IPS DF 19.7 (cell line): ENCODE measurements at places on chromosomes 11 and 22.

DNA sequence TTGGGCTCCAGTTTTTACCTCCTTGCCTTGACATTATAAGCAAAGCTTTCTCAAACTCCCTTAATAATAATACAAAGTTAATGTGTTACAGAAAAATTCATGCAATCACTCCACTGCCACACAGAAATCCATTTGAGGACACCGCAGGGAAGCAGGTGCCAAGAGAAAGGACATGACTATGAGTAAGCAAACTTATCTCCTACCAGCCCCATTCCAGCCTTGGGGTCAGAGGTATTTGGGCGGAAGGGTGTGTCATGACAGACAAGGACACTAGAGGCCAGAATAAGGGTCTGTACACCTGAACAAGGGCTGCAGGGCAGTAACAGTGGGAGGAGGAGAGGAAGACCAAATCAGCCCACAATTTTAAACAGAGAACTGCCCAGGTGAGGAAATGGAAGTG lies 5.9 kb downstream of the GNG3 start:
- DNase-seq: no peak

GRCh38 chr11:1875093-1875850 lies 16.4 kb downstream of the PRR33 start:
- DNase-seq: no peak

GRCh38 chr22:49930596-49931412 lies 12.4 kb downstream of the CRELD2 start:
- no peak for DNase-seq

GRCh38 chr11:128589998-128590397 lies 2.6 kb upstream of the ETS1 start:
- no peak for DNase-seq

GRCh38 chr11:57464539-57465181 lies 4.3 kb downstream of the RTN4RL2 start:
- no peak for DNase-seq

- DNase-seq: no peak
Observed at GRCh38 chr22:43482318-43482625, 70.5 kb downstream of the MPPED1 start.

GRCh38 chr22:41382098-41382578 lies 396 bp downstream of the TEF start:
- no peak for DNase-seq

- no peak for DNase-seq
Observed at GRCh38 chr11:103897160-103897936, 139.1 kb upstream of the DDI1 start.

GRCh38 chr11:122882857-122883645 lies 492 bp downstream of the JHY start:
- no peak for DNase-seq

- DNase-seq: no peak
Observed at GRCh38 chr11:1760351-1761109, 3.2 kb downstream of the CTSD start.

DNA sequence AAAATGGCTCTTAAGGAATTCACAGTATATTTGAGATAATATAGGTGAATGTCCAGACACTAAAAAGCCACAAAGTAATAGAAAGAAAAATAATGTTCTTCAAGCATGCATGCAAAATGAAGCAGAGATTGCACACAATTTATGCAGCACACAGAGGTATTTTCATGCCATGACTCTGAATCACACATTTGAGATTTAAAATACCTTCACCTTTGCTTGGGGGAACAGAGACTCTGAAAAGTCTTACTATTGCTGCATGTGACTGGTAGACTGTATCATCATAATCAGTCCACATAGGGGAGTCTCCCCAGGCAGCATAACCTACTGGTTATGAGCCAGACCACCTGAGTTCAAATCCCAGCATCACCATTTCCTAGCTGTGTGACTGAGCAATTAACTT lies 96.2 kb downstream of the RCN1 start:
- DNase-seq: no peak

GRCh38 chr11:12868315-12869073 lies 140.6 kb upstream of the RASSF10 start:
- DNase-seq: no peak

GRCh38 chr11:96206955-96207354 lies 136.0 kb downstream of the MAML2 start:
- DNase-seq: no peak

DNA sequence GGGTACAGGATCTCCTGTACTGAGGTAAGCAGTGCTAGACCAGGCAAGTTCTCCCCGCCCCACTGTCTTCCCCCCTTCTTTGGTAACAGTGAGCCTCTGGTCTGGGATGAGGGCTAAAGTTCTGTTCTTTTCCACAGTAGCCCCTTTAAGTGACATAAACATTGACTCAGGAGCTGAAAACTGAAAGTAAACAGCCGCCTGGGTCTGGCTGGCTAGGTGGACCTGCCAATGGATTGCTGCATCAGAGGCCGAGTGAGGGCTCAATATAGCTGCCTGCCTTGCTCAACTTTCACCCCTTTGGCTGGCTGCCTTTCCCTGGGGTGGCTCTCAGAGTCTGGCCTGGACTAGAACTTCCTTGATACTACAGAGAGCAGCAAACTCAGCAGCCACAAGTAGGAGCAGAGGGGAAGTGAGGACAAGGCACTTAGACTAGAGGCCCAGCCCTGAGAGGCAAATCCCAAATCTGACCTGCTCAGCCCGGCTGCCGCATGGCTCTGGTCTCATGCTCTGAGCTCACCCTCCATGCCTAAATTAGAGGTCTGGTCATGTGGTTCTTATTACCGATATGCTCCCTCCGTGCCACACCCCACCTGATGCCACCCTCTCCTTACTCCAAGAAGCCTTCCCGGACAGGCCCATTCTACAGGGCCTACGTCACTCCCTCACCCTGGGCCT lies 9.6 kb upstream of the UCP3 start:
- no peak for DNase-seq

- no peak for DNase-seq
Observed at GRCh38 chr11:57972013-57972367, 51.7 kb upstream of the OR9Q1 start.

DNA sequence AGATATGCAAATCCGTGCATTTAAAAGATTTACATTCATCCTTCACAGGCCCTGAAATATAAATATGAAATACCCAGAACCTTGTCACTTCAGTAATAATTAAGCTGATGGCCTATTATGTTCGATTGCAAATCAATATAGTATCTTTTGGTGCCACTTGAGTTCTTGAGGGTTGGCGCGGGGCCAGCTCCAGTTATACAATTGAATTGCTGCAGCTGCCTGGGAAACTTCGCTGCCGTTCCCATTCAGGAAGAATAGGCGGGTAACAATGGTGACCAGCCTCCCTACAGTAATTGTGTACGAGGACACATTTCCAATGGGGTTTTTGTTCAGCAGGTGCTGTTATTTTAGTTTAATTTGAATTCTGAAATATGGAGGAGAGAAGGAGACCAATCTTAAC lies 451.2 kb downstream of the INSC start:
- no peak for DNase-seq

- DNase-seq: no peak
Observed at GRCh38 chr22:39282645-39283321, 36.6 kb downstream of the RPL3 start.

- DNase-seq: peak; percentile 94
Observed at GRCh38 chr22:23144932-23145877, at the start of gene RAB36. RAB36 (plus strand) TSS chr22:23145477; CDS start chr22:23146617, 1,140 bp downstream.

DNA sequence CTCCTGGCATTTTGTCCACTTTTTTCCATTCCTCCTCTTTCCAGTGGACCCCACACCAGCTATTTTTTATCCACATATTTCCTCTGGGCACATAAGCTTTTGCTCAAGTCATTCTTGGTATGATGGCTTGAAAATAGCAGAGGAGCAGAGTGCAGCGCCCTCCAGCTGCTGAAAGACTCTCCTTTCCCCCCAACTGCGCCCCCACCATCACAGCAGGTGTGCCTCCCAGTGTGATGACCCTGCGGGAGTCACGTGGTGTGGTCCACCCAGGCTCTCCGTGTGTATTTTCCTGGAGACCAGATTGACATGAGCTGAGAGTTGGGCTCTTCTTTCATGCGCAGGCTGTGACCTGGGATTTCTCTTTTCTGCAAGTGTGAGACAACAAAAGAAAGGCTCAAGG lies 1241.6 kb downstream of the TBC1D22A start:
- DNase-seq: no peak

DNA sequence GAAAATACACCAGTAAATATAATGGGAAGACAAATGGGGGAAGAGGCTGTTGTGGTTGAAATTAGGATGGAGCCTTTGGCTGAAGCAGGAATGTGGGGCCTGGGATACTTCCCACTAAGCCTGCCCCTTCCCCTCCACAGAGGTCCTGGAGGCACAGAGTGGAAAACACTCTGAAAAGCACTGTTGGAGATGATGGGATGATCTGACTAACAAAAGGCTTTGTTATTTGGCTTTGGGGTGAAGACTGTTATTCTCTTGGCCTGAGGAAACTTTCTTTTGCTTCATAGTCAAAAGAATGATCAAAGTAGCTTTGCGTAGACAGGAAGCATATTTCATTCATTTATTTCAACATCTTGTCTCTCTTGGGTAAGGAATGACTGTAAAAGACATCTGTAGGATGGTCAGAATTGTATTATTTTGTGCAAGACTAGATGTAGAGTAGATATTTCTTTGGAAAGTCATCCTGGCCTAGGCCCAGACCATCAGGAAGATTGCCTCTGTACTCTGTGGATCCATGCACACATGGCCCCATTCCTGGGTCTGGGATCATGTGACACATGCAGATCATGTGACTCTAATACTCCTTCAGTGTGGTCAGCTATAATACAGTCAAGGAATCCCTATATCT lies 111.4 kb downstream of the SPON1 start:
- DNase-seq: no peak

- no peak for DNase-seq
Observed at GRCh38 chr22:37931893-37932389, 21.5 kb downstream of the C22orf23 start.

DNA sequence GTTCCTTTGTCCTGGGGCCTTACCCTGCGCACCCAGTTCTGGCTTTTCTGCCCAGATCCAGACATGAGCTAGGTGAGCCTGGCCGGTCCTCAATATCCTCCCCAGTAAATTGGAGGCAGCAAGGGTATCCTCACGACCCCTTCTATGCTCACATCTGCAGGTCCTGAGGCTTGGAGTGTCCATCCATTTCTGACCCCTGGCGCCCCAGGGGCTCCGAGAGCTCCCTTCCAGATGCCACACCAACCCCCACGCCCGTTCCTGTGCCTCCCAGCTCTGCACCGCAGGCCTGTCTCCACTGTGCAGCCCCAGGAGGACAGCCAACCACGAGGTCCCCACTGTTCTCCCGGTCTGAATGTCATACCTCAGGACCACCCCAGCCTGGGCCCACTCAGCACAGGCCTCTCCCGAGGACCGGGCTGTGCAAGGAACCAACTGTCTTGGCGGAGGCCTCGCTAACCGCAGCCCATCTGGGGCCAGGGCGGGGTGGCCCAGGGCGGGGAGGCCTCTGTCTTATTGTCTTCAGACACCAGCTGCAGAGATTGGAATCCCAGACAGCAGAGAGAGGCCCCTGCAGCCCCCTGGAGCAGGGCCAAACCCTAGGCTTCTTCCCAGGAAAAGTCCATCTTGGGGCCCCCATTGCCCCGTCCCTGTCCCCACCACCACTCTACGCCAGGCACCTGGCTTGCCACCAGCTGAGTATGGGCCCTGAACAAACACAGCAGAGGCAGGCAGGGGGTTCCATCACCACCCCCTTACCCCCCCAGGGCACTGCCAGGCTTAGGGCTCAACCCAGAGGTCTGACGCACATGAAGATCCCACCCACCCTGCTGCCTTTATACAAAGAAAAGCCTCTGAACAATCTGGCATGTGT lies 39.3 kb downstream of the ALX4 start:
- DNase-seq: no peak

- DNase-seq: no peak
Observed at GRCh38 chr22:22527312-22527711, 7.2 kb upstream of the ZNF280A start.

DNA sequence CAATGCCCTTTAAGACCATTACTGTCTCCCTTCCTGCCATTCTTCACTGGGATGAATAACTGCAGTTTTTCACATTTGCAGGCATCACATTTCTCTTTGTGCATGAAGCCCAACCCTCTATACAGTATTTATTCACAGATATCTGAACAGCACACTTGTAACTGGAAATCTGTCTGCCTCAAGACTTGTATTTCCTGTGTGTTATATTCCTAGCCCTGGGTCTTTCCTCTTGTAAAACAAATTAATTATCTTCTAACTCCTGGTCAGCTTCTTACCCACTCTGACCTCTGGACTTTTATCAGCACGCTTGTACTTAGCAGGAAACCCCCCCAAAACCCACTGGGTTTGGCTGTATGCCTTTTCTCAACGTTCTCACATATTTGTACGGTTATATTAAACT lies 2.0 kb downstream of the CSRP3 start:
- no peak for DNase-seq

DNA sequence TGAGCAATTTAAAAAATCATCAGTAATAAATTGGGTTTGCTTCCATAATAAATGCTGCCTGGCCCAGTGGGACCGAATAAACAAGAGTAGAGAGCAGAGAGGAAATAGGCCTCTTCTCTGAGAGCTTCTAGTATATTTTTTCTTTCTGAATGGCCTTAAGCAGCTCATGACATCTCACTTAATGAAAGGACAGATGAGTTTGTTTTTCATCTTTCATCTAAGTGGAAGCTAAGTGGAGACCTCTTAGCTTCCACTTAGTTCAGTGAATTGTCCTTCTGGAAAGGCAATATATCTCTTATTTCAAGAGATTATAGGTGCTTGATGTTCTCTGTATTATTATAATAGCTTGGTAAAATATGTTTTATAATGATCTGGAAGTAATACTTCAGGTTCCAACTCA lies 245.9 kb upstream of the ANO3 start:
- DNase-seq: no peak

GRCh38 chr22:38655519-38656255 lies 505 bp downstream of the FAM227A start:
- no peak for DNase-seq

DNA sequence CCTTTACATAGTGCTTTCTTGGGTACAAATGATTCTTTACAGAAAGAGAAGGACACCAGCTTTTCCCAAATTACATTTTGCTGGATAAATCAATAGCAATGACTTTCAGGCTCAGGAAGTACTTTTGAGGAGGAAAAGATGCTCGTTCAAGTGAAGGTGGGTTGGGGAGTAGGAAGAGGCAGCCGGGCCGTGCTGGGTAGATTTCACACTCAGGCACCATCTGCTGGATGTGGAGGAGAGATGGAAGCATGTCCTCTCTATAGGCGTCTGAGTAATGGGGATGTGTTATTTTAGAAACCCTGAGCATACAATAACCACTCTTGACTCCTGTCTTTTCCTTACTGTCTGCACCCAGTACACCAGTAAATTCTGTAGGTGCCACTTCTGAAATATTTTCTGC lies 152.3 kb upstream of the LARGE1 start:
- DNase-seq: no peak

GRCh38 chr22:43320943-43321900 lies 21.9 kb downstream of the SCUBE1 start:
- no peak for DNase-seq
